ENCODE measurements at places on chromosomes 7 and 10. TPM values are rescaled to one million over a fixed set of nuclear protein-coding genes. Genes with fewer than 3 reads are reported as not detected.
A peak's percentile ranks its signal among the peaks of the same experiment; 100 is the strongest.

EN2 gene
- total RNA-seq = not detected

ACTR3C gene
- 3.4 TPM for total RNA-seq

DNA sequence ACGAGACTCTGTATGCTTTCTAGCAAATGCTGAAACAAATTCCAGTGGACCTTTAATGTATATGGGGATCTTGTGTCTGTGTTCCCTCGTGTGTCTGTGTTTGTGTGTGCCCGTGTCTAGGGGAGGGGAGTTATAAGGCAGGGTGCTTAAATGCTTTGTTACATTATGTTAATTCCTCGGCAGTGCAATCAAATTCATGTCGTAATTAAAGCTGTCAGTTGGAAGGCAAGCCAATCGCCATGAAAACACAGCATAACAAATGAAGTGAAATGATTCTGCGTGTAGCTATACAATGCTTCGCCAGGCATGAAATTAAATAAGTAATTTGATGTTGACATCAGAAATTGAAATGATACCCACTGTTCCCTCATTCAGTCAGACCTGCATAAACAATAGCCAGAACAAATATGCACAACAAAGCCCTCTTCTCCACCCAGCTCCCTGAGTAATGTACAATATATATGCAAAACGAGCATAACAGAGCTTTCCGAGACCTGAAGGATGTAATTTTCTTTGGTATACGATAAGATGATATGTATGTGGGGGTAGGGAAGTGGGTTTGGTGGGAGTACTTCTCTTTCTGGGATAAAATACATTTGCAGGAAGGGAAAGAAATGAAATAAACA, 534.1 kb downstream of the AUTS2 start:
- no peak overlapping the region for H3K4me3 ChIP-seq
- DNase-seq = no peak
- H3K36me3 ChIP-seq = no peaks in the 10 kb centered on the region
- no peak overlapping the region for H3K27ac ChIP-seq
- no peaks in the 10 kb centered on the region for H3K4me1 ChIP-seq

SNX10 gene
- total RNA-seq = 31.6 TPM

GRCh38 chr10:56135828-56136227, 225.2 kb downstream of the ZWINT start:
- no peaks in the 10 kb centered on the region for H3K36me3 ChIP-seq
- no peak for DNase-seq
- H3K4me1 ChIP-seq = no peaks in the 10 kb centered on the region
- H3K27me3 ChIP-seq = no peaks in the 10 kb centered on the region
- H3K27ac ChIP-seq = no peak overlapping the region

DNA sequence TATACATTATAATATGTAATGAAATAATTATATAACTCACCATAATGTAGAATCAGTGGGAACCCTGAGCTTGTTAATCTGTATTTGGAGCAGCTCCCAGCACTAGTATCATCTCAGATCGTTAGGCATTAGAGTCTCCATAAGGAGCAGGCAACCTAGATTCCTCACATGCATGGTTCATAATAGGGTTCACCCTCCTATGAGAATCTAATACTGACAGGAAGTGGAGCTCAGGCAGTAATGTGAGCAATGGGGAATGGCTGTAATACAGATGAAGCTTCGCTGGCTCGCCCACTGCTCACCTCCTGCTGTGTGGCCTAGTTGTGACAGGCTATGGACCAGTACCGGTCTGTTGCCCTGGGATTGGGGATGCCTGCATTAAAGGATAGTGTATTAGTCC, 49.5 kb downstream of the RSBN1L start:
- peaks cover 17% of the 10 kb centered on the region for H3K4me1 ChIP-seq
- no peak for DNase-seq
- no peak overlapping the region for H3K27ac ChIP-seq
- no peak overlapping the region for H3K4me3 ChIP-seq

GRCh38 chr10:11191678-11192077, 174.0 kb downstream of the CELF2 start:
- peak overlapping the region; percentile 92 for H3K27ac ChIP-seq
- no peaks in the 10 kb centered on the region for H3K27me3 ChIP-seq
- DNase-seq = no peak
- no peak overlapping the region for H3K4me3 ChIP-seq

GRCh38 chr7:47066976-47067614, 514.8 kb downstream of the TNS3 start:
- peaks cover 22% of the 10 kb centered on the region for H3K27me3 ChIP-seq
- no peak for DNase-seq
- H3K4me3 ChIP-seq = no peak overlapping the region
- no peak overlapping the region for H3K27ac ChIP-seq

- peaks cover 37% of the 10 kb centered on the region for H3K4me1 ChIP-seq
- peaks cover 20% of the 10 kb centered on the region for H3K36me3 ChIP-seq
- no peak for DNase-seq
- peak overlapping the region; percentile 59 for H3K4me3 ChIP-seq
- H3K27me3 ChIP-seq = no peaks in the 10 kb centered on the region
Measured at GRCh38 chr10:6300784-6301460, 98.2 kb downstream of the PFKFB3 start.

DNA sequence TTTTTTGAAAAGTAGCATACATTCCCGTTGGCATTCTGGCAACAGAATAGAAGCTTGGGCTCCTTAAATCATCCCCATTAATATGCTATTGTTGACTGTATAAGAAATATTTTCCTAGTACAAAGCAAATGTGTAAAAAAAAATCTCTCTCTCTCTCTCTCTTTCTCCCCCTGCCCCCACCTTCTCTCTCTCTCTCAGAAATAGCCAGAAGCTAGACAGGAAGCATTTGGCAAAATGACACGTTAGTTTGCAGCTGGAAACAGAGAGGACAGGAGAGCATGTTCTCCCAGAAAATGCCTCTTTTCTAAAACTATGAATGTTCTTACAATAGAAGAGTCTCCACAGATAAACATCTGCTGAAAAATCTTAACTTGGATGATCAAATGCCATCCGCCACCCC, 59.6 kb upstream of the AKR1E2 start:
- H3K4me3 ChIP-seq = no peak overlapping the region
- DNase-seq = no peak
- peaks cover 2% of the 10 kb centered on the region for H3K4me1 ChIP-seq
- no peaks in the 10 kb centered on the region for H3K36me3 ChIP-seq
- H3K27me3 ChIP-seq = peaks cover 25% of the 10 kb centered on the region

DNA sequence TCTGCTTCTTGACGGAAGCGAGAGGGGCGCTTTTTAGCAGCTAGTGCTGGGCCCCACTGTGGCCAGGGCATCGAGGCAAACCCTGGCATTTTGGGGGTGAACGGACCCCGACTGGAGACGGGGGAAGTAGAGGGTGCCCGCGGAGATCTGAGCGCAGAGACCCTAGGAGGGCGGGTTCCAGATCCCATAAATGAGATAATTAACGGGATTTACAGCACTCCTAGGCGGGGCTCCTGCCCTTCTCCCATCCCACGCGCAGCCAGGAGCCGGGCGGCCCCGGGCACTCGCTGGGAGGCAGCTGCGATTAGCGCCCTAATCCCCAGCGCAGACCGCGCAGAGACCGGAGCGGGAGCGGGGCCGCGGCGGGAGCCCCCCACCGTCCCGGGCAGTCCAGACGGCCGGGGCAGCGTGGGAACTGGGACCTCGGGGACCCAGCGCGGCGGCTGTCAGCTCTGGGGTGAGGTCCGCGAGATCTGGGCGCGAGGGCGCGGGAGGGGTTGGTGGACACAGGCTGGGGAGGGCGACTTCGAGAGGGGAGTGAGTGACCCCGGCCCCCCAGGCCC, 735 bp downstream of the JCAD start:
- no peak overlapping the region for H3K27ac ChIP-seq
- no peak for DNase-seq
- H3K36me3 ChIP-seq = no peaks in the 10 kb centered on the region
- H3K4me3 ChIP-seq = no peak overlapping the region
- H3K27me3 ChIP-seq = peaks cover 73% of the 10 kb centered on the region

DNA sequence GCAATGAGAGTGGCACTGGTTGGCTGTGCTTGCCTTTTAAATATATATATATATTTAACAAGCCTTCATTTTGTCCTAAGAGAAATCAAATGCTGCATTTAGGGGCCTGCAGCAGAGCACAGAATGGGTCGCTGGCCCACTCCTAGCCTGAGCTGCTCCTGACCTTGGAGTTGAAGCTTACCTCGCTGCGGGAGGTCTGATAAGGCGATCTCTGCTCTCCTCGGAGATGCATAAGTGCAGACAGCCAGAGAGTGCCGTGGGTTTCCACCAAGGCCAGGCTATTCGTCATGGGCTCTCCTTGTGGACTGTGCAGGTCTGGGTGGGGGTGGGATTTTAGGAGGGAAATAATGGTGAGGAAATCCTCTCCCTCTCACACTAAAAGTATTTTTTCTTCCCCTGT, 99.5 kb upstream of the IKZF1 start:
- no peaks in the 10 kb centered on the region for H3K27me3 ChIP-seq
- H3K36me3 ChIP-seq = peaks cover 20% of the 10 kb centered on the region
- DNase-seq = no peak
- H3K27ac ChIP-seq = no peak overlapping the region
- H3K4me3 ChIP-seq = no peak overlapping the region

- peaks cover 24% of the 10 kb centered on the region for H3K4me1 ChIP-seq
- H3K27ac ChIP-seq = no peak overlapping the region
- peaks cover 12% of the 10 kb centered on the region for H3K36me3 ChIP-seq
- no peaks in the 10 kb centered on the region for H3K27me3 ChIP-seq
- DNase-seq = no peak
Measured at GRCh38 chr7:140315498-140316164, 82.7 kb downstream of the SLC37A3 start.

DNA sequence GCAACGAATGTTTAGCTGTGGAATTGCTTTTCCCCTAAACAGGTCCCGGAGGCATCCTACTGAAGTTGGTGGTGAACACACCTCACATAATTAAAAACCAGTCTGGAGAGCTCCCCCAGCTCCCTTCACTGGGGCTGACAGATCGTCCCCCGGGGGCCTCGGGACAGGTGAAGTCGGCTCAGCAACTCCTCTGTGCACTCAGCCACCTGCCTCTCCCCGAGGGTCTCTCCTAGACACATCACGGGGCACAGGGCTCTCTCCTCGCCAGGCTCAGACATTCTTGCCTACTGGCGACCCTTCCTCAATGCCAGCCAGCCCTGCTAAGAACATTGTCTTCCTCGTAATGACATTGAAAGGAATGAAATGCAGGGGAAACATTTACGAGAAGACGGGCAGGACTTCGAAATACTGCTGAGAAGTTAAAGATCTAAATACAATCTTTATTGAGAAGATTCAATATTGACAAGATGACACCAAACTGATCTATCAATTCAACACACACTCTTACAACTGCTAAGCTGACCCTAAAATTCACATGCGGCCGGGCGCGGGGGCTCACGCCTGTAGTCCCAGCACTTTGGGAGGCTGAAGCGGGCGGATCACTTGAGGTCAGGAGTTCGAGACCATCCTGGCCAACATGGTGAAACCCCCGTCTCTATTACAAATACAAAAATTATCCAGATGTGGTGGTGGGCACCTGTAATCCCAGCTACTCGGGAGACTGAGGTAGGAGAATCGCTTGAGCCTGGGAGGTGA, 88.1 kb upstream of the DNAAF5 start:
- H3K27me3 ChIP-seq = no peaks in the 10 kb centered on the region
- no peak overlapping the region for H3K27ac ChIP-seq
- peaks cover 23% of the 10 kb centered on the region for H3K36me3 ChIP-seq
- no peak for DNase-seq

- H3K27ac ChIP-seq = no peak overlapping the region
- H3K27me3 ChIP-seq = peaks cover 68% of the 10 kb centered on the region
- no peak overlapping the region for H3K4me3 ChIP-seq
- DNase-seq = no peak
- peaks cover 11% of the 10 kb centered on the region for H3K4me1 ChIP-seq
- H3K36me3 ChIP-seq = no peaks in the 10 kb centered on the region
Measured at GRCh38 chr7:112199672-112200071, 6.5 kb downstream of the DOCK4 start.

- no peaks in the 10 kb centered on the region for H3K27me3 ChIP-seq
- H3K4me1 ChIP-seq = peaks cover 24% of the 10 kb centered on the region
- H3K36me3 ChIP-seq = no peaks in the 10 kb centered on the region
Measured at GRCh38 chr10:122554131-122555036, 6.2 kb upstream of the DMBT1 start.

GRCh38 chr7:139739863-139740597, 37.8 kb downstream of the HIPK2 start:
- peaks cover 33% of the 10 kb centered on the region for H3K4me1 ChIP-seq
- no peak overlapping the region for H3K27ac ChIP-seq
- DNase-seq = no peak

TAS2R41 gene
- total RNA-seq = not detected

UNC5B gene
- total RNA-seq = not detected

ANXA8L1 gene
- total RNA-seq = not detected

DNA sequence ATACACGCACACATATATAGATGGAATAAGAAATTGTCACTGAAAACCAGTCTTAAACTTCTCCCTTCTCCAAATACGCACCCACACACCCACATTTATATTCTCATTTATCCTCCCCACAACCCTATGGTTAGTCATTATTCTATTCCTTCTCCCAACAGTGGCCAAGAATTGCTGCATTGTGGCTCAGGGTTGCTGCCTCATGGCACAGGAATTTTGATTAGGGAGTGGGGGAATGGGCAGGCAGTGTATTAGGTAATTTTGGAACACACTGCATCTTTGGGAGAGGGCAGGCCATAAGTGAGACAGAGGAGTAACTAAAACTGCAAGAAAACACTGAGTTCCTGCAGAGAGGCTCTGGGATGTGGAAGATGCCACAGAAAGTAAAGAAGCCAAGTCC, 35.7 kb downstream of the NAPEPLD start:
- peaks cover 53% of the 10 kb centered on the region for H3K36me3 ChIP-seq
- peaks cover 7% of the 10 kb centered on the region for H3K4me1 ChIP-seq
- no peaks in the 10 kb centered on the region for H3K27me3 ChIP-seq
- DNase-seq = no peak
- H3K27ac ChIP-seq = no peak overlapping the region
- no peak overlapping the region for H3K4me3 ChIP-seq

DNA sequence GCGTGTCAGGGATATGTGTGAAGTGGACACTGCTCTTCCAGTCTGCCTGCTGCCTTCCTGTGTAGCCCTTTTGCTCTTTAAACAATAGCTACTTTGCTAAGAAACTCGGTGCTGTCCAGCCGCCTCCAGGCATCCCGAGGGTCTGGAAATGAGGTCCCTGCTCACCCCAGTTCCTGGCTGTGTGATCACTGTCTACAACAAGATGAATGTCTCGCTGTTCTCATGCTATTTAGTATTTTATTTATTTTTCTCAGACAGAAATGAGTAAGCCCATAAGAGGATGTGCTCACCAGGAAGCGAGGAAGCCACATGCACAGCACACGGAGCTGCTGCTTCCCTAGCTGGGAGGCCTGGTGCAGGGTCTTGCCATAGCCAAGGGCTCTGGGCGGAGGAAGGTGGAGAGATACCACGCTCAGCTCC, 167.0 kb upstream of the PITRM1 start:
- no peak overlapping the region for H3K4me3 ChIP-seq
- no peaks in the 10 kb centered on the region for H3K36me3 ChIP-seq
- H3K27ac ChIP-seq = no peak overlapping the region
- DNase-seq = no peak
- H3K27me3 ChIP-seq = no peaks in the 10 kb centered on the region

GRCh38 chr10:72665925-72666324, 26.0 kb upstream of the MCU start:
- no peak for DNase-seq
- no peak overlapping the region for H3K27ac ChIP-seq
- H3K36me3 ChIP-seq = no peaks in the 10 kb centered on the region
- peaks cover 4% of the 10 kb centered on the region for H3K27me3 ChIP-seq
- H3K4me1 ChIP-seq = no peaks in the 10 kb centered on the region
- H3K4me3 ChIP-seq = no peak overlapping the region

CALHM1 gene
- not detected for total RNA-seq

SPDYE2B gene
- total RNA-seq = not detected
